ENCODE measurements at places on chromosomes 1 and 21. TPM values are rescaled to one million over a fixed set of nuclear protein-coding genes. Genes with fewer than 3 reads are reported as not detected.

- H3K4me1 ChIP-seq = peaks cover 9% of the 10 kb centered on the region
- H3K27me3 ChIP-seq = no peaks in the 10 kb centered on the region
- H3K27ac ChIP-seq = peak overlapping the region; percentile 71
- no peaks in the 10 kb centered on the region for H3K36me3 ChIP-seq
- H3K4me3 ChIP-seq = no peak overlapping the region
These were observed 144.4 kb downstream of the PTBP2 start for GRCh38 chr1:96865731-96866685.

The MAP1LC3C gene
- total RNA-seq = 3.4 TPM

GRCh38 chr1:2115008-2115641 lies 64.9 kb downstream of the PRKCZ start:
- H3K27ac ChIP-seq = no peak overlapping the region
- H3K4me3 ChIP-seq = no peak overlapping the region
- no peak for DNase-seq
- peaks cover 20% of the 10 kb centered on the region for H3K27me3 ChIP-seq
- H3K36me3 ChIP-seq = no peaks in the 10 kb centered on the region
- peaks cover 7% of the 10 kb centered on the region for H3K4me1 ChIP-seq

DNA sequence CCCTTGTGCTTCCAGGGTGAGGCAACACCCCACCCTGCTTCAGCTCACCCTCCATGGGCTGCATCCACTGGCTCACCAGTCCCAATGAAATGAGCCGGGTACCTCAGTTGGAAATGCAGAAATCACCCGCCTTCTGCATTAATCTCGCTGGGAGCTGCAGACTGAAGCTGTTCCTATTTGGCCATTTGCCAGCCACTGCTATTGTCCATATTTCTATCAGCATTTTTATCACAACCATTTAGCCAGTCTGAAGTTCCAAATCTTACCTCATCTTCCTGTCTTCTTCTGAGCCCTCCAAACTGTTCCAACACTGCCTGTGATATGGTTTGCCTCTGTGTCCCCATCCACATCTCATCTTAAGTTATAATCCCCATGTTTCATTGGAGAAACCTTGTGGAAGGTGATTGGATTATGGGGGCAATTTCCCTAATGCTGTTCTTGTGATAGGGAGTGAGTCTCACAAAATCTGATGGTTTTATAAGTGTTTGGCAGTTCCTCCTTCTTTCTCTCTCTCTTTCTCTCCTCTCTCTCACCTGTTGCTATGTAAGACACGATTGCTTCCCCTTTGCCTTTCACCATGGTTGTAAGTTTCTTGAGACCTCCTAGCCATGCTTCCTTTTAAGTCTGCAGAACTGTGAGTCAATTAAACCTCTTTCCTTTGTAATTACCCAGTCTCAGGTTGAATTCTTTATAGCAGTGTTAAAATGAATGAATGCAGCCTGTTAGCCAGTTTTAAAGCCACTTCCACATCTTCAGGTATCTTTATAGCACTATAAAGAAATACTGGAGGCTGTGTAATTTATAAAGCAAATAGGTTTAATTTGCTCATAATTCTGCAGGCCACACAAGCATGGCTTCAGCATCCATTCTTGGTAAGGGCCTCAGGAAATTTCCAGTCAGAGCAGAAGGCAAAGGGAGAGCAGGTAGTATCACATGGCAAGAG lies 203.5 kb downstream of the FCRL5 start:
- H3K27me3 ChIP-seq = no peaks in the 10 kb centered on the region
- DNase-seq = no peak
- no peaks in the 10 kb centered on the region for H3K4me1 ChIP-seq
- no peak overlapping the region for H3K27ac ChIP-seq

The PDIK1L gene
- total RNA-seq = 3.1 TPM

DNA sequence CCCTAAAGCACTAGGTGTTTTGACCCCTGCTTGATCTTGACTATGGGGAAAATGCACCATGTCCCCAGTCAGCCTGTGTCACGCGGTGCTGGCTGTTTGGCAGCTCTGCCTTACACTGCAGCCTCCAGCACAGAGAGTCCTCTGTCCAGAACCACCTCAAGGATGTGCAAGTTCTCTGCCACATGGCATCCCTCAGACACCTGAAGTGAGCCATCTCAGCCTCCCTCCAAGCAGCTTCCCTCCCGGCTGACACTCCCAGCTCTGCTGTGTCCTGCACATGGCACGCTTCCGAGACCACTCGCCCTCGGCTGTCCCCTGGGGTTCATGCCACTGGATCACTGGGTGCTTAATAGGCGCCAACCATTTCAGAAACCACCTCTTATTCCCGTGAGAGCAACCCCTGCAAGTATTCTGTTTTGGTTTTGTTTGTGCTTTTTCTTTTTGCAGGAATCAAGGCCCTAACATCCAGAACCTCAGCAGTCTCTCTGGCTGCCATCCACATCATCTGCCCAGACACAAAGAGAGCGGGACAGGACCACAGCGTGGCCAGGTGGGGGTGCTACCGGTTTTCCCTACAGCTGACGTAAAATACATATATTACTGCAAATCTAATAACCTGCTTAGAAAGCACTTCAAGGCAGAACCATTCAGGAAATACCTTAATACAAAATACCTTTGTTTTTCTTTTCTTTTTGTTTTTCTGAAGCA lies 45.7 kb downstream of the CAPZB start:
- peaks cover 68% of the 10 kb centered on the region for H3K4me1 ChIP-seq
- peak overlapping the region; percentile 53 for H3K27ac ChIP-seq
- H3K27me3 ChIP-seq = no peaks in the 10 kb centered on the region
- H3K36me3 ChIP-seq = no peaks in the 10 kb centered on the region

GRCh38 chr1:117231748-117232373 lies 21.1 kb upstream of the VTCN1 start:
- no peak for DNase-seq
- no peak overlapping the region for H3K4me3 ChIP-seq
- H3K36me3 ChIP-seq = no peaks in the 10 kb centered on the region
- H3K4me1 ChIP-seq = no peaks in the 10 kb centered on the region

DNA sequence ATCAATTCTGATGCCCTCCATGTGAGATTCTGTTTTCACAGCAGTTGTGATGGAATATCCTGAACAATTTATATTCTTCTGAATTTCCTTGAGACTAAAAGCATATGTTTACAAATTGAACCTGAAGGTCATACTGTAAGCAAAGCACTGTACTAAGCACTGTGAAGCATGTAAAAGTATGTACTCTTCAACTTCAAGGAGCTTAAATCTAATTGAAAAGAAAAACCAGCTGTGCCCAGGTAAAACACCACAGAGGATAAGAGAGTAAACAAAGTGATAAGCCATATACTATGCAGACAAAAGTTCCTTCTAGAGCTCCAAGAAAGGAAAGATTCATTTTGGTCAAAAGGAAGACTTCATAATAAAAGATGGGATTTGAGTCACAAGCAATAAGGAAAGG lies 71.9 kb downstream of the TTLL7 start:
- DNase-seq = no peak
- H3K36me3 ChIP-seq = no peaks in the 10 kb centered on the region
- no peaks in the 10 kb centered on the region for H3K4me1 ChIP-seq
- no peak overlapping the region for H3K27ac ChIP-seq
- H3K4me3 ChIP-seq = no peak overlapping the region

The ZC3H11A gene
- total RNA-seq = 87.6 TPM

- peak; percentile 50 for DNase-seq
- H3K36me3 ChIP-seq = no peaks in the 10 kb centered on the region
- no peaks in the 10 kb centered on the region for H3K27me3 ChIP-seq
- H3K4me3 ChIP-seq = no peak overlapping the region
- peaks cover 6% of the 10 kb centered on the region for H3K4me1 ChIP-seq
These were observed 36.6 kb upstream of the CNIH3 start for GRCh38 chr1:224579526-224579925.

The NPHS2 gene
- total RNA-seq = not detected

DNA sequence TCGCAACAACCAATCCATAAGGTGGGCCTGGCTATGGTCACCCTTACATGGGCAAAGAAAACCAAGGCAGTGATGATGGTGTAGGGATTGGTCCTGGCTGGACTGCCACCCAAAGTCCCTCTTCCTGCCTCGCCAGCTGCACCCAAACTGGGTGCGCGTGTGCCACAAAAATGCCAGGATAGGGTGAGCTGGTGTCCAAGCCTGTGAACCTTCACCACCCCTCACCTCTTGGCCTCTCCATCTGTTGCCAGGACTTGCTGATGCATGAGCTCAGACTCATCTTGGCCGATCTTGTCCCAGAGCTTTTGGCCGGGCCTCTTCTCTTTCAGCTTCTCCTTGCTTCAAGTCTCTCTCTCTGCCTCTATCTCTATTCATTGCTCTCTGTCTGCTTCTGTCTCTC lies 41.8 kb downstream of the FOXD2 start:
- no peaks in the 10 kb centered on the region for H3K27me3 ChIP-seq
- H3K27ac ChIP-seq = no peak overlapping the region
- DNase-seq = no peak
- H3K36me3 ChIP-seq = no peaks in the 10 kb centered on the region
- H3K4me1 ChIP-seq = no peaks in the 10 kb centered on the region

The CR1L gene
- not detected for total RNA-seq

DNA sequence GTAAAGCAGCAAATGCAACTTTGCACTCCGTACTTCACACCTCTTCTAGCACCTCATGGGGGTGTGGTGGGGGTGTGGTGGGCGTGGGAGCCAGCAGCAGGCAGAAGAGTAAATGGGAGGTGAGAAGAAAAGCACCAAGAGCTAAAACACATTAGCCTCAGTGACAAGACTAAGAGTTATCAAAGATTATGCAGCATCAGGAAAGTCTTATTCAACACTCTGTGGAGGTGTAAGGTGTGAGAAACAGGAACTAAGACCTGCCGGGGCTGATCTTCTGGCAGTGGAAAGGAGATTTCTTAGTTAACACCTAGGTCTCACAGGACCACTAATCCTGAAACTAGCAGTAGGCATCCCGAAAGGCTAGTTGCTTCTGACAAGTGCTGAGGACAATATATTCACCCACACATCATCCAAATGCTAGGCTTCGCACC lies 9.9 kb downstream of the TGFBR3 start:
- DNase-seq = no peak
- H3K4me1 ChIP-seq = peaks cover 5% of the 10 kb centered on the region
- H3K27ac ChIP-seq = no peak overlapping the region
- no peak overlapping the region for H3K4me3 ChIP-seq
- H3K27me3 ChIP-seq = peaks cover 4% of the 10 kb centered on the region

DNA sequence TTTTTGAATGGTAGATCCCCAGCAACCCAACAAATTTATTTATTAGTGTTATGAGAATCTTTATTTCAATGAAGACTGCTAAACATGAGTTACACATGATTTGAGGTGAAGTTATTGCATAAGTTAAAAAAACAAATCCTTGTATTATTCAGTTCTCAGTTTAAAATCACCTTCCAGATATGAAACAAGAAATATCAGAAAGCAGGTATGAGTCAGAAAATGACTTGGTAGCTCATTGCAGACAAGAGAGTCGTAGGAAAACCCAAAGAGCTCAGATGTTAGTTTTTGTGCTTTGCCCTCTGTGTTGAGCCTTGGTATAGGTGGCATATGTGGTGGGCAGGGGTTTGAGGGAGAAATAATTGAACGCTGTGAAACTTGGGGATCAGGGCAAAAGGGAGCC lies 339.4 kb downstream of the BRINP3 start:
- no peaks in the 10 kb centered on the region for H3K36me3 ChIP-seq
- no peak overlapping the region for H3K4me3 ChIP-seq
- peak; percentile 2 for DNase-seq
- no peaks in the 10 kb centered on the region for H3K4me1 ChIP-seq
- H3K27ac ChIP-seq = no peak overlapping the region

DNA sequence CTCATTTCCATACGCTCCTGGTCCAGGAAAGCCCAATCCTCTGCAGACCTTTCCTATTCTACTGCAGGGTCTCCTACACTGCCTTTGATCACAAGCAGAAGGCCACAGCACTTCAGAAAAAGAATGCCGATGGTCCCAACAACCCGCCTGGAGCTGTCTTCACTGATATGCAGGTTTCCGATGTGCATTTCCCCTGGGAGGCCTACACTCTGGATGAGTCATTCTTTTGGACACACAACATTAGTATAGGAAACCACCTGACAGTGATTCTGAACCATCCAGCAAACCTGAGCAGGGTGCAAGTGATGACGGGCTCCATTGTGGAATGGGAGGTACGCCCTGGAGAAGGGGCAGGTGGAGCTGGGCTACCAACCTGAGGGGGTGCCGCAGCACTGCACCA lies 15.0 kb downstream of the PCAT6 start:
- H3K4me3 ChIP-seq = no peak overlapping the region
- peaks cover 9% of the 10 kb centered on the region for H3K27me3 ChIP-seq
- H3K36me3 ChIP-seq = no peaks in the 10 kb centered on the region
- peaks cover 5% of the 10 kb centered on the region for H3K4me1 ChIP-seq
- H3K27ac ChIP-seq = no peak overlapping the region

GRCh38 chr1:26820784-26821269 lies 5.7 kb upstream of the ZDHHC18 start:
- no peaks in the 10 kb centered on the region for H3K36me3 ChIP-seq
- H3K27me3 ChIP-seq = no peaks in the 10 kb centered on the region
- H3K4me1 ChIP-seq = peaks cover under 1% of the 10 kb centered on the region
- no peak overlapping the region for H3K27ac ChIP-seq
- no peak overlapping the region for H3K4me3 ChIP-seq

- peaks cover 9% of the 10 kb centered on the region for H3K36me3 ChIP-seq
- no peak overlapping the region for H3K4me3 ChIP-seq
- no peak for DNase-seq
- no peaks in the 10 kb centered on the region for H3K27me3 ChIP-seq
- H3K4me1 ChIP-seq = no peaks in the 10 kb centered on the region
These were observed 71.2 kb downstream of the PCNX2 start for GRCh38 chr1:233224311-233224710.

DNA sequence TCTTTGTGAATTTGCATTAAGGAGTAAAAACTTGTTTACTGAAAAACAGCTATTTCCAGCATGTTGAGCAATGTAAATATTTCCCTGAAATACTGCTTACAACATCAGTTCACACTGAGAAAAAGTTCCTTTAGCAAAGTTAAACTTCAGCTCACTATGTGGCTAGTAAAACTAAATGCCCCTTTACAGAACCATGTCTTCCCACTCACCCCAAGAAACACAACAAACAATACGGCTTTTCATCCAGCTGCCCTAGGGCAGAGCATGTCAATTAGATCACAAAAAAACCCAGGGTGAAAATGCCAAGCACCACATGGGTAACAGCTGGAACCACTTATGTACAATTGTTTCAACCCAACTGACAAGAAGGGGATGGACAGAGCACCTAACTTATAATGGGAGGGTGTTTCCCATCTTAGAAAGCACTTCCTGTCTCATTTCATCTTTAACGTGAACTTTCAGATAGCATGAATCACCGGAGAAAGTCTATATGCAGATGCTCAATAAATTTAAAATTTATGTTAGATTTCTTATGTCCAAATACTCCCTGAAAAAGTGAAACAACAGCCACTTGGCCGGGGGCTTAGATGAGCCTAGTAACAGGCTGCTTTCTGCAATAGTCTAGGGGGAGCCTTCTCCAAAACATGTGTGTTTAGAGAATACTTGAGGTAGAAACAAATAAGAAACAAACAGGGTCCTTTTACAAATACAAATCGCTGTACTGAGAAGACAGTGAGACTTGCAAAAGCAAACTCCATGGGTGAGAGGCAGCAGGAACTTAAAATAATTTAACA lies 6.6 kb downstream of the NID1 start:
- no peaks in the 10 kb centered on the region for H3K36me3 ChIP-seq
- DNase-seq = peak; percentile 25
- no peak overlapping the region for H3K4me3 ChIP-seq
- no peaks in the 10 kb centered on the region for H3K27me3 ChIP-seq

- H3K4me1 ChIP-seq = no peaks in the 10 kb centered on the region
- H3K4me3 ChIP-seq = no peak overlapping the region
- no peak overlapping the region for H3K27ac ChIP-seq
- H3K27me3 ChIP-seq = no peaks in the 10 kb centered on the region
- peak; percentile 77 for DNase-seq
These were observed 34.4 kb downstream of the C21orf91 start for GRCh38 chr21:17784604-17785402.

All from astrocyte (in vitro differentiated cells and primary cell).